H54 (cell line): ENCODE measurements at places on chromosomes 5 and 9.
A peak's percentile ranks its signal among the peaks of the same experiment; 100 is the strongest.

DNA sequence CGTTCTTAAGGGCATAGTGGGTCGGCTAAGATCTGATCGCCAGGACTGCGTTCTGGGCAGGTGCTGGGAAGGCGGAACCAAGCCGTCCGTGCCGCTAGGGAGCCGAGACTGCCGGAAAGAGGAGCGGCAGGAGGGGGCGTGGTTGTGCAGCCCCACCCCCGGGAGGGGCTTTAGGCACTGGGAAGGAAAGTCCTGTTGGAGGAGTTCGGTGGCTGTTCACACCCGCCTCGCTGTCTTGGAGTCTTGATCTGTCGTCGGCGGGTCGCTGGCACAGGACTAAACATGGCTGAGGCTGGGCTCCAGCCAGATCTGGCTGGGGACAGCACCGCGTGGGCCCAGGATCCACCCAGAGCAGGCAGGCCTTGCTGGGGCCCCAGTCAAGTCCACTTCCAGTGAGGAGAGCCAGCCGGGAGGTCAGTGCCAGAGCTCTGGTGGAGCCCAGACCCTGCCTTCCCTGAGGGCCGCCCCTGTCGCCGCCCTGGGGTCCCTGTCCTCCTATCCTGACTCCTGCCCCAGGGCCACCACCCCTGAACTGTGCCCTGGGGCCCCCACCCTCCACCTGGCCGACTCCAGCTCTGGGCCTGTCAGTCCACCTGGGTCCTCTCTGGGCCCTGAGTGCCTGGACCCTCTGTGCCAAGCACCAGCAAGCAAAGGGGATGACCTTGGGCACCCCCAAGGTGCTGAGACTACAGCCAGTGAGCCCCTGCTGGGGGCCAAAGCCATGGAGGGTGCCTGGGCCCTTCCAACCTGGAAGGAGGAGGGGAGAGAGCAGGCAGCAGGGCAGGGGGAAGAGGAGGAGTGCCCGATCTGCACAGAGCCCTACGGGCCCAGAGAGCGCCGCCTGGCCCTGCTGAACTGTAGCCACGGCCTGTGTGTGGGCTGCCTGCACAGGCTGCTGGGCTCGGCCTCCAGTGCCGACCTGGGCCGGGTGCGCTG is 4.5 kb downstream of the RNF208 start:
- DNase-seq = no peak

GRCh38 chr9:109251080-109251775 is 69.6 kb downstream of the EPB41L4B start:
- DNase-seq = peak; percentile 68

DNA sequence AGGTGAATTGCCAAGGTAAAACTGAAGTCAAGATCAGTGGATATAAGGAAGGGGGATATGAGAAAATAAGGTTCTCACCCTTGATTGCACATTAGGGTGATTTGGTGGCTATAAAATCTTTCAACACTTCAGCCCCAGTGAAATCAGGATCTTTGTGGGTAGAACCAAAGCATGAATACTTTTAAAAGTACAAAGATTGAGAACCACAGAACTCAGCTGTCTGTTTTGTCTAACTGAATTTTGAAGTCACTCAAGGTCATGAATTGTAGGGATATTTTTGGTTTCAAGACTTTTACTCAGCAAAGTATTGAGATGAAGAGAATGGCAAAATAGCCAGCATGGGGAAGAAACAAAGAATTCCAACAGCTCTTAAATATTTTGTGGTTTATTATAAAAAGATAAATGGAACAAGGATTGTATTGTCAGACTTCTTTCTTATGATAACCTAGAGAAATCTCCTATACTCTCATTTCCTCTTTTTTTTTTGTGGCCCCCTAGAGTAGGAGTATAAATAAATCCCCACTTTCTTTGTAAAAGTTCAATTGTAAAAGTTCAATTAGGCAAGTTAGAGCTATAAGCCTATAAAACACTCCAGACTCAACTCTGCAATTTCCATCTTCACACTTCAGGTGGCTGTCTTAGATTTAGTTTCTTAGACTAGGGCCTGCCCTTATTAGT is 272.9 kb downstream of the PDE4D start:
- DNase-seq = no peak

GRCh38 chr5:149656576-149657182 is 73.4 kb upstream of the PPARGC1B start:
- no peak for DNase-seq

DNA sequence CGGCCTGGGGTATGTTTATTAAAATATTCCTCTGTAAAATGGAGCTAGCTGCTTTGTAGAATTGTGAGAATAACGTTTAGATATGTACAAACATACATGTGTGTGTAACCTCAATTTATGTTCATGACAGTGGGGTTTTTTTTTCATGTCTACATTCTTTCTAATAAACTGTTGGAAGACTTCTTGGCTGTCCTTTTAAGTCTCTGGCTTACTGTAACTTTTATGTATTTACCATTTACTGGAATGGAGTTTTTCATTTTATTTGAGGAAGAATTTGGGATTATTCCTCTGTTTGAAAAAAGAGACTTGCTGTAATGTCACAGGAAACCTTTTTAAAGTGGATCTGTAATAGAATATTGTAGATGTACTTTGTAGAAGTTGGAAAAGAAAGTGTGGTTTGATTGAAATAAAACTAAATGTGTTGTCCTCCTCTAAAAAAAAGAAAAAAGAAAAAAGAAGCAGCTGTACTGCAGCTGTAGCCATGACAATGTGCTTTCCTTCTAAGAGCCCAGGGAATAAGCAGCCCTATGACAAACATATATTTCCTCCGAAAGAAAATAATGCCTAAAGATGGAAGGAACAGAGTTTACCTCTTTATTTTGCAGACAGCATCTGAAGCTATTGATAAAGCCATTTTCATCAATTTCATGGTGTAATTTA is 71.2 kb upstream of the FREM1 start:
- DNase-seq = no peak

GRCh38 chr9:135641745-135642144 is 2.4 kb upstream of the GLT6D1 start:
- no peak for DNase-seq

DNA sequence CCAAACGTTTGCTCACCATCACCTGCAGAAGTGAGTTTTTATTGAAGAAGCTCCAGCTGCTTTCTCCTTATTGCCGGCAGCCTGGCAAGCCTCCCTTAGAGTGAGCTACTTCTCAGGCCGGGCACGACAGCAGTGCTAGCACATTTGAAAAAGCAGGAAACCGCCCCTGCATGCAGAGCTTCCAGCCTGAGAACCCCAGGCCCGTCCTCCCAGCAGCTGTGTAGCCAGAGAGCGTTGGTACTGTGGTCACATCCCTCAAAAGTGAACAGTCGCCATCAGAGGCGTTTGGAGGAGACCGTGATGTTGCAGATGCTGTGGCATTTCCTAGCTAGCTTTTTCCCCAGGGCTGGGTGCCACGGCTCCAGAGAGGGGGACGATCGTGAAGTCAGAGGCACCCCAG is 23.5 kb downstream of the SLC25A25 start:
- no peak for DNase-seq

- no peak for DNase-seq
These were observed 53.4 kb downstream of the GNAQ start for GRCh38 chr9:77978086-77978781.

- DNase-seq = no peak
These were observed 145.4 kb downstream of the GABBR2 start for GRCh38 chr9:98563212-98563907.

- peak; percentile 47 for DNase-seq
These were observed 25.9 kb downstream of the ROPN1L start for GRCh38 chr5:10467281-10468198.

- no peak for DNase-seq
These were observed 284.5 kb downstream of the SPOCK1 start for GRCh38 chr5:137214446-137215189.

DNA sequence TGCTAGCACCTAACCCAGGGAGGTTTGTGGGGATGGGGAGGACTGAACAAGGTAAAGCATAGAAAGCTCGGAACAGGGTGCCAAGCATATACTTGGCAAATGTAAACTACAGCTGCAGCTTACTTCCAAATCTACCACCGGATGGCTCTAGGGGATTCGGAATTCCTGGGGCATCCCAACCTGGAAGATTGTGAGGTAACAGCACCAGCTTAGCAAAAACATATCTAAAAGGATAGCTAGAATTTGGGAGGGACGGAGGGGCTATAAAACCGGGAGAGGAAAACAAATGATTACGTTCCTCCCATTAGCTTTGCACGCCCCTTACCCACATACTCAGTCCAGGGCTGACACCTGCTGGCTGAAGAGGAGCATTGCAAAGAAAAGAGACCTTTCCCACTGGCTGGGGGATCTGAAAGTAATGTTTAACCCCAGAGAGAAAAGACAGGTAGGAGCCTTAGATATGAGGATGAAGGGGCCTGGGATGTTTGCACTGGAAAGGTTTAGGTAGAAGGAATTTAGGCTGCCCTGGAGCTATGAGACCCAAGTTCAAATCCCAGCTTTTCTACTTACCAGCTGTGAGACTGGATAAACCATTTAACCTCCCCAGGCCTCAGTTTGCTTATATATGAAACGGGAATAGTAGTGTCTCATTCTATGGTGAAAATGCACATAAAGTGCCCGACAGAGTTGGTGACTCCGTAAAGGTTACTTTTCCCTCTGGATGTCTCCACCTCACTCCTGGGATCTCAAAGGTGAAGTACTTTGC is 73.6 kb downstream of the FAM114A2 start:
- DNase-seq = peak; percentile 49

DNA sequence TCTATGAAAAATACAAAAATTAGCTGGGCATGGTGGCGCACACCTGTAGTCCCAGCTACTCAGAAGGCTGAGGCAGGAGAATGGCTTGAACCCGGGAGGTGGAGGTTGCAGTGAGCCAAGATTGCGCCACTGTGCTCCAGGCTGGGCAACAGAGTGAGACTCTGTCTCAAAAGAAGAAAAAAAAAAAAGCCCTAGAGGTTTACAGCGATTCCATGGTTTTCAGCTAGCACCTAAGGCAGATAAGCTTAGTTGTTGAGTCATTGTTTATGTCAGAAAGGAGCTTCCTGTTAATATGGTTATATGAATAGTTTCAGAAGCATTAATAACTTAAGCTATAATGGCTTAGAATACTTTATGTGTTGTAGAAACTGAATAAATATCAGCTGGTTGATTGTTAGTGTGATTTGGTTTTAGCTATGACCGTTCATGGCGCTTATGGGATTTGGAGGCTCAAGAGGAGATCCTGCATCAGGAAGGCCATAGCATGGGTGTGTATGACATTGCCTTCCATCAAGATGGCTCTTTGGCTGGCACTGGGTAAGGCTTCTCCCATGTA is 13.0 kb downstream of the RNF183 start:
- DNase-seq = no peak

GRCh38 chr9:81534138-81534875 is 155.0 kb downstream of the TLE1 start:
- no peak for DNase-seq

GRCh38 chr9:32384002-32384363 is 460 bp upstream of the ACO1 start:
- DNase-seq = no peak

DNA sequence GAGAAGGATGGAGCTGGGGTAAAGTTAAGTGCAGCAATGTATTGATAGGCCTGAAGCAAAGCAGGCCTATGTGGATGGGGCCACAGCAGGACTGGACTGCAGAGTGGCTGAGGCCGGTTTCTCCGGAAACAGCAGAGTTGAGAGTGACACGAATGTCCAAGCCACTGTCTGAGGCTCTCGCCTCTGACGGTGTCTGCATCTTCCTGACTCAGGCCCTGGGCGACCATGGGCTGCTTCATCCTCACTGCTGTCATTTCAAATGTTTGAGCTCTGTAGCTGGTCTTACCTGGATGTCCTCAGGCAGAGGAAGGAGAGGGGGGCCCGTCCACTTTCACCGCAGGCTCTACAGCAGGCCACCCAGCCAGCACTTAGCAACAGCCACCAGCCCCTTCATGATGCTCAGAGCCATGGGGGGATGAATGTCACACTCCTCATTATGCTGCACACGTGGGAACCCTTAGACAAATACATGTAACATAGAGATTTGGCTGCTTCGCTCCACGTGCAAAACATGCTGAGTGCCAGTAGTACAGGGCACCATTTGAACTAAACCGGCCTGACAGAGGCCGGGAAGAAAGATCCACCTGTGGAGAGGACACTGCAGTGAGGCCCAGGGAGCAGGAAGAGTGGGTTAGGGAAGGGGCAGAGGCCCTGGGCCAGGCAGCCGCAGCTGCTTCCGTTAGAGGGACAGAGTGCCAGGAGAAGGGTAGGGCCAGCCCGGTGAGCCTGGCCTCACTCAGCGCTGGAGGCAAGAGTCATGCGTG is 31.7 kb upstream of the NXNL2 start:
- DNase-seq = no peak

- DNase-seq = no peak
These were observed 168.3 kb upstream of the PPP2R2B start for GRCh38 chr5:147046894-147047293.
